ENCODE measurements at places on chromosomes 3 and 15. TPM values are rescaled to one million over a fixed set of nuclear protein-coding genes. Genes with fewer than 3 reads are reported as not detected.

GRCh38 chr3:30320392-30320791 lies 286.0 kb upstream of the TGFBR2 start:
- no peak for DNase-seq

GRCh38 chr3:74642876-74643275 lies 28.4 kb upstream of the CNTN3 start:
- DNase-seq, result no peak

DNA sequence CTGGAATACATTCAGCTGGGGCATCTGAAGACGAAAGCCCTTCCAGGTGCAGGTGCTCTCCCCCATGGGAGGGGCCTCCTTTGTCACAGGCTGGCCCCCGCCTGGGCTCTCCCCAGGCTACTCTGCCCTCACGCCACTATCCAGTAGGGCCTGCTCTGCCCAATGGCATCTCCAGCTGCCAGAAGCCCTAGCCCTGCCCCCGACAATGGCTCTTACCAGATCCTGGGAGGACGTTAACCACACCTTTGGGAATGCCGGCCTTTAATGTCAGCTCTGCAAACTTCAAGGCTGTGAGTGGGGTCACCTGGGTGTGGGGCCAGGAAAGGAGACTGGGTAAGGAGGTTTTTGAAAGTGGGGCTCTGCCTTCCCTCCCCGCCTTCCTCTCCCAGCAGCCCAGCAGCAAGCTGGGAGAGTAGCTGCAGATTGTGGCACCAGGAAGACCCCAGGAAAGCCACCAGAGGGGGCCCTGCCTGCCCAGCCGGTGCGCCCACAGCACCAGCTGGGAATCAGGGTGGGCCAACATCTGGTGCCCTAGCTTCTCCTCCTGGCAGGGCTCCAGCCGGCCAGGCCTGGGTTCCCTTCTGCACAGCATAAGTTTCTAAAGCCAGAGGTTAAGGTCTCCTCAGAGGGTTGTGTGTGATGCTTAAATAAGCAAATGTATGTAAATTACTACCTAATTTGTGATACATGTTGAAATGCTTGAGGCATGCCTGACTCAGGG lies 40.4 kb upstream of the SLC41A3 start:
- DNase-seq, result peak; percentile 39

DNA sequence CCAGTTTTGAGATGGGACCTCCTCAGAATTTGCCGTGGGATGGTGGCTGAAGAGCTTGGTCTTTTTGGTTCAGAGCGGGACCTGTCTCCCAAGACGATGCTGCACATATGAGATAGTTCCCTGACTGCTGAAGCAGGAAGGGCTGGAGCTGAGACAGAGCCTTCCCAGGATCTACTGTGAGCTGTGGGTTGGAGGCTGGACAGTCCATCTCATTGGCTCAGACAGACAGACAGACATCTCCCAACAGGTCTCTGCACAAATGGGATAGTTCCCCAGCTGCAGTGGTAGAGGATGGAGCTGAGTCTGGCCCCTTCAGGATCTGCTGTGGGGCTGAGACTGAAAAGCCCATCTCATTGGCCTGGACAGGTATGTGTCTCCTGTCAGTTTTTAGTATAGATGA lies 1145.6 kb upstream of the CADM2 start:
- DNase-seq, result no peak

EPHA3 gene
- total RNA-seq, result 65.6 TPM

STRA6 gene
- total RNA-seq, result 14.2 TPM

- no peak for DNase-seq
Observed at GRCh38 chr3:126292318-126293070, 64.7 kb downstream of the KLF15 start.

FBXL2 gene
- total RNA-seq, result 14.0 TPM

- DNase-seq, result no peak
Observed at GRCh38 chr15:52438047-52438446, 90.6 kb downstream of the MYO5A start.

LRRIQ4 gene
- not detected for total RNA-seq

DNA sequence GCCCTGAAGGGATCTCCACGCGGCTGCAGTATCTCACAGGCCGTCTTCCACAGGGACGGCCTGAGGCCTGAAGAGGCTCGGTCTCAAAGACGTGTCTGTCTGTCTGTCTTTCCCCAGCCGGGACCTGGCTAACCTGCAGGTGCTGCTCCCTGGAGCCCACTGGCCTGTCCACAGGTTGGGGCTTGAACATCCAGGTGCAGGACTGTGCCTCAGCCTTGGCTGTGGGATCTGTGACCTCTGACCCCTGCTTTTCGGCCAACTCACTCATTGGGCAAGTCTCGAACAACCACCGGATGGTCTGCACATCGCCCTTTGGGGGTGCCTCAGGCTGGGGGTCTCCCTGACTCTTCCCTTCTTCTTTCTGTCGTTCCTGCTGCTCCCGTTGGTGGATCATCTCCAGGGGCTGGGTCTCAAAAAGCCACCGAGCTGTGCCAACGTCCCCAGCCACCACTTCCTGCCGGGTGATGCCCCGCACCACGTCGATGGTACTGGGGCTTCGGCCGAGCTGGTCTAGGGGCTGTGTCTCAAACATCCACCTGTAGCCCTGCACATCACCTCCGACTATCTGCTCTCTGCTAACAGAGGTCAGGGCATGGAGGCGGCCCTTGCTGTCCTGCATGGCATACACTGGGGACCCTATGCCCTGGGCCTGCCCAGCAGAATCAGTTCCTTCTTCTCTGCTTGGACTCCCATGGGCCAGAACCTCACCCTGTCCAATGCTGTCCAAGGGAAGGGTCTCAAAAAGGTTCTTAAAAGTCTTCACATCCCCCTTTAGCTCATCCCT lies 4.8 kb downstream of the XIRP1 start:
- DNase-seq, result no peak

- no peak for DNase-seq
Observed at GRCh38 chr3:159258934-159259333, 457.1 kb downstream of the MFSD1 start.

GRCh38 chr15:22224241-22224671 lies 143.9 kb downstream of the OR4M2 start:
- DNase-seq, result no peak

C3orf52 gene
- total RNA-seq, result 4.2 TPM

APOD gene
- total RNA-seq, result 34.5 TPM

DNA sequence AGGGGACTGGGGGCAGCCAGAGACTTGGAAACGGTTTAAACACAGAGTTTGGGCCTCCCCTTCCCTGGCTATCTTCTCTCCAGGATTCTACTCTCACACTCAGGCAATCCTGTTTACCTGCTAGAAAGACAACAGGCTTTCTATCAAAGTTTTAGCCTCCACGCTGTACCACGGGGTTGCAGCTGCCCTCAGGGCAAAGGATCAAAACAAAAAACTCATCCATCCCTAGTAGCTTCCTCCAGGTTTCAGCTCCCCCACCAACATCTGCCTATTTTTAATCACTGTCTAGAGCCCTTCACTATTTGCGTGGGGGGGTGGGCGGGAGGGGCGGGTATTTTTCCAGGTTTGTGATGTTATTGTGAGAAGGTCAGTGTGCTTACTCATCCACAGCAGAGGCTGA lies 286.8 kb upstream of the TRIM42 start:
- DNase-seq, result no peak

DNA sequence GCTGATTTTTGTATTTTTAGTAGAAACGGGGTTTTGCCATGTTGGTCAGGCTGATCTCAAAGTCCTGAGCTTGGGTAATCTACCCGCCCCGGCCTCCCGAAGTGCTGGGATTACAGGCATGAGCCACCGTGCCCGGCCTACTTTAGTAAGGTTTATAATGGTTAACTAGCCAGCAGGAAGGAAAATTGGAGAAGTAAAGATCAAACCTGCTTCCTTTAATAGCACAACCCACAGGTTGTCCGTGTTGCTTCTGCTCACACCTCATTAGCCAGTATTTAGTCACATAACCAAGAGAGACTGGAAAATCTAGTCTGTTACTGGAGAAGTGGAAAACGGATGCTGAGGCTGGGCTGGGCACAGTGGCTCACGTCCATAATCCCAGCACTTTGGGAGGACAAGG lies 51.9 kb upstream of the TBL1XR1 start:
- DNase-seq, result no peak

TMEM266 gene
- not detected for total RNA-seq

DNA sequence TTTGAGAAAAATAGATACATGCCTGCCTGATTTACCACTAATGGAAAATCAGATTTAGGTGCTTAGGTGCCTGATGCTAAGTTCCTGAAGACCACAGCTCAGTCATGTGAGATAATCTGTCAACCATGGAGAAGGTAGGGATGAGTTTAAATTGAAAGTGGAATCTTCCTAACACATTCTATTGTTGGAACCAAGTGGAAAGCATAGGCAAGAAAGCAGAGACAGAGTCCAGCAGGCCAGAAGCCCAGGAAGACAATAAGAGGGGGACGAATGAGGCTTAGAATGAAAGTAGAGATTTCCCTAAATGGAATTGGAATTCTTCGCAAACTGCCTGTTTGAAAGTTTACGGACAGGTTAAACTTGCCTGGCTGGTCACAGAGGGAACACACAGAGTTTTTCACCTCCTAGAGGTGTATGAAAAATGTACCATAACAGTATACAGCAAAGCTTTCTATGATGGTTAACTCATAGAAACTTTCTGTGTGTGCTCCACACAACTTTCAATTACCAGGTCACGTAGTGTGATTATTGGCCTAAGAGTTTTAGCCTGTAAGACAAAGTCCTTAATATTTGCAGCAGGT lies 453.8 kb upstream of the KCNMB2 start:
- peak; percentile 44 for DNase-seq

GRCh38 chr3:148847351-148847750 lies 17.7 kb upstream of the CPA3 start:
- no peak for DNase-seq

DNA sequence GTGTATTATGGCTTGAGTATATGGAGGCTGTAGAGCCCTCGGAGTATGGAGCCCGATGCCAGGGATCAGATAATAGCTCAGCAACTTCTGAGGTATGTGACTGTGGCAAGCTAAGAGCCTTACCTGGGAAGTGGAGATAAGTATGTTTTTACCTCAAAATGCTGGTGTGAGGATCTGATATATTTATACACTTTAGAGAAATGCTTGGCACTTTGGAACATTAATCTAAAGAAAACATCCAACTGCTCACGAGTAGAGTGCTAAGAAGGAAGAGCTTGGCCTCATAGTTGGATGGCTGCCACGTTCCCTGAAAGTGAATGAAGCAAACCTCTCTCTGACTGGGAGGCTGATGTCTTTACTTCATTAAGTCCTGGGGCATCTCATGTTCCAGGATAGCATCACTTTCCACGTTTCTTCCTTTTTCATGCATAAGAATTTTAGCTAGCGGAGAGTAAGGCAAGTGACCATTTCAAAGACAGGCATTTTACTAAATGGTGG lies 58.9 kb upstream of the GOLGA8J start:
- DNase-seq, result peak; percentile 56

GRCh38 chr15:85718981-85719380 lies 75.7 kb downstream of the KLHL25 start:
- DNase-seq, result no peak

- DNase-seq, result peak; percentile 77
Observed at GRCh38 chr3:123406598-123406997, 42.3 kb downstream of the ADCY5 start.

GRCh38 chr3:146953511-146953981 lies 348.4 kb upstream of the PLSCR5 start:
- peak; percentile 63 for DNase-seq

DNA sequence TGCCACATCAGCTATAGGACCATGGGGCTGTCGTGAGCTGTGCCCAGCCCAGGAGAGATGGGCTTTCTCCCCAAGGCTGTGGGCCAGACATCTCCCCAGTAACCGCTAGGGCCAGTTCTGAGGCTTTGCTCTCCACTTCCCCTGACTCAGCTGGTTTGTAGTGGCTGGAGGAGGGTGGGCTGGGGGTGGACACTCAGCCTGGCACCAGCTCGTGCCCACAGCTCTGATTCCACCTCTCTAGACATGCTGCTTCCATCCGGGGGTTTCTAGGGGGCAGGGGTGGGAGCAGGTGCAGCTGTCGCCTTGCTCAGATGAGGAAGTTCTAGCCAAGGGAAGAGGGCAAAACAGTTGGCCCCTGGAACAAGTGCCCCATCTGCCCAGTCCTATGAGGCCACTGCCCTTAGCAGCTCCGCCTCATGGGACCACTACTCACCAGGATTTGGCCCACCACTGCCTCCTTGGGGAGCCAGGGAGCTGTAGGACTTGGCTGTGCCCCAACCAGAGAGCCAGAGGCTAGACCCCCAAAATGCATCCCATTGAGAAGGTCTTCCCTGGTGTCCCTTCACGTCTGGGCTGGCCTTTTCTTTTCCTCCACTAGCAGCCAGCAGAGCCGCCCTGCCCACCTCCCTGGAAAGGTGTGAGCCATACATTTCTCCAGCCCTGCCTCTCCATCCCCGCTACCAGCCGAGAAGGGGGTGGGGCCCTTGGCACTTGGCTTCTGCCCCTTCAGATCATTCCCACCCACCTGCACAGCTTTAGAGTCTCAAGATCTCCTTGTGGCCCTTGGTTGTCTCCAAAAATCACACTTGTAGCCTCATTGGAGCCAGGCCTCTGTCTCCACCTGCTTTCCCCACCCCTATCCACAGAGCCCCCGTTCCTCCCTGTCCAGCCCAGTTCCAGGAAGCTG lies 9.9 kb downstream of the GLYCTK start:
- no peak for DNase-seq

ZNF621 gene
- 13.3 TPM for total RNA-seq

SPESP1 gene
- total RNA-seq, result 1.8 TPM

GRCh38 chr3:183074261-183074660 lies 25.0 kb downstream of the MCCC1 start:
- peak; percentile 6 for DNase-seq

DNA sequence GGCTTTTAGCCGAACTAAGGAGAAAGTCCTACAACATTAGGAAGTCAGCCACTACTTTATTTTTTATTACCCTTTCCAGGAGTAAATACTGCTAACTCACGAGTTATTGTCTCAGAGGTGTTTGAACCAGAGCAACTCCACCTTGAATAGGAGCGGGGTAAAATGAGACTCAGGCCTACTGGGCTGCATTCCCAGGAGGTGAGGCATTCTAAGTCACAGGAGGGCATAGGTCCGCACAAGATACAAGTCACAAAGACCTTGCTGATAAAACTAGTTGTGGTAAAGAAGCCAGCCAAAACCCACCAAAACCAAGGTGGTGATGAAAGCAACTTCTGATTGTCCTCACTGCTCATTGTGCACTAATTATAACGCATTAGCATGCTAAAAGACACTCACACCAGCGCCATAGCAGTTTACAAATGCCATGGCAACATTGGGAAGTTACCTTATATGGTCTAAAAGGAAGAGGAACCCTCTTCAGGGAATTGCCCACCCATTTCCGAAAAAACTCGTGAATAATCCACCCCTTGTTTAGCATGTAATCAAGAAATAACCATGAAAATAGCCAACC lies 555.9 kb downstream of the IGSF11 start:
- DNase-seq, result no peak

Measured in tongue (tissue), 3 donors.